Gastrocnemius medialis (tissue), 4 donors: ENCODE measurements at places on chromosomes 16 and 17. TPM values are rescaled to one million over a fixed set of nuclear protein-coding genes. Genes with fewer than 3 reads are reported as not detected.

The SP6 gene
- 0.16 TPM for total RNA-seq

The RCVRN gene
- not detected for total RNA-seq

DNA sequence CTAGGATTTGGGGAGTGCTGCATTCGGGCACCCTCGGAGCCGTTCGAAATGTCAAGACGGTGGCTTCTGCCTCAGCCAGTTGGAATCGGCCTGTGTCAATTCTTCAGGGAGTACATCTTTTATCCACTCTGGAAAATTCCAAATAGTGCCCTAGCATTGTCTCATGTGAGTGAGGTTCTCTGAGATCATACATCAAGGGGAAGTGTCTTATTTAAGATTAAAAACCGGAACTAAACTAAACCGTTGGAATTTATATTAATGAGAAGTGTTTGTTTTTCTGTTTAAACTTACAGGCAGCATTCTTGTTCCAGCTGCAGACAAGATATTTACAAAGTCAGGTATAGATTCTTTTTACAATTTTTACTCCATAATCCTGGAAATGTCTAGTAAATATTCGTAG lies 56.8 kb downstream of the SLC47A1 start:
- H3K4me3 ChIP-seq = no peak overlapping the region
- H3K27ac ChIP-seq = no peak overlapping the region
- no peaks in the 10 kb centered on the region for H3K4me1 ChIP-seq
- DNase-seq = no peak
- H3K36me3 ChIP-seq = no peaks in the 10 kb centered on the region

- no peak overlapping the region for H3K27ac ChIP-seq
- no peaks in the 10 kb centered on the region for H3K27me3 ChIP-seq
- no peak for DNase-seq
- peaks cover 22% of the 10 kb centered on the region for H3K36me3 ChIP-seq
These were observed 28.0 kb upstream of the DUSP14 start for GRCh38 chr17:37461668-37462067.

- no peak for DNase-seq
- H3K27me3 ChIP-seq = no peaks in the 10 kb centered on the region
- no peak overlapping the region for H3K27ac ChIP-seq
- H3K36me3 ChIP-seq = no peaks in the 10 kb centered on the region
- peaks cover 14% of the 10 kb centered on the region for H3K4me1 ChIP-seq
These were observed 2.9 kb upstream of the KATNB1 start for GRCh38 chr16:57732714-57733113.

- no peaks in the 10 kb centered on the region for H3K36me3 ChIP-seq
- no peak overlapping the region for H3K27ac ChIP-seq
- H3K4me3 ChIP-seq = no peak overlapping the region
- no peak for DNase-seq
- H3K27me3 ChIP-seq = no peaks in the 10 kb centered on the region
These were observed 176.3 kb downstream of the CPPED1 start for GRCh38 chr16:12627394-12627793.

GRCh38 chr16:75272097-75272551 lies 20.7 kb upstream of the BCAR1 start:
- no peaks in the 10 kb centered on the region for H3K27me3 ChIP-seq
- no peak overlapping the region for H3K27ac ChIP-seq
- peaks cover 11% of the 10 kb centered on the region for H3K4me1 ChIP-seq
- no peak overlapping the region for H3K4me3 ChIP-seq
- no peak for DNase-seq

DNA sequence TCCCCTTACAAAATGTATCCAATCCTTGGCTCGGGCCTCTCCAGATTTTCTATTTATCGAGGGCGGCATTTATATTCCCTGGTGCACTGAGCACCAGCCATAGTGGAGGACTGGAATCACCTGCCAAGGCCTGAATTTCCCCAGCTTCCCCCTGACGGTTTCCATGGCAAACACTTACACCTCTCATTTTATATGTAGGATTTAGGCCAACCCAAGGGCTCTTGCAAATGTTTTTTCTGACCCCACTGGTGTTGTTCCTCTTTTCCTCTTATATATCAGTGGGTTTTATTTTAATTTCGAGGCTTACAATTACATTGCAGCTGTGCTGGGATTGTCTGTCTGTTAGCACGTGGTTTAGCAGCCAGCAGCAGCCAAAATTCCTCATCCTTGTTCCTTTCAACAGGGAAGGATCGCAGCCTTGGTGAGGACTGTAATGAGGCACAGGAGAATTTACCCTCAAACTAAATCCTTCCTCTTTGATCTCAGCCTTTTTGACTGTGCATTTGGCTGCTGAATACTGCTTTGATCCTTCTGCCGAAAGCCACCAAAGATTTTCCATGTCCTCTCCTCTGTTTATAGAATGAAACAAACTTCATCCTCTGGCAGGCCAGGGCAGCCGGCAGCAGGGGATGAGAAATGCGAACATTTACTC lies 26.5 kb upstream of the CES5A start:
- H3K27me3 ChIP-seq = no peaks in the 10 kb centered on the region
- no peaks in the 10 kb centered on the region for H3K36me3 ChIP-seq
- no peak for DNase-seq
- H3K4me3 ChIP-seq = no peak overlapping the region
- H3K27ac ChIP-seq = no peak overlapping the region

GRCh38 chr17:63440127-63440769 lies 5.9 kb downstream of the CYB561 start:
- peaks cover 10% of the 10 kb centered on the region for H3K4me1 ChIP-seq
- no peak overlapping the region for H3K4me3 ChIP-seq
- H3K27me3 ChIP-seq = no peaks in the 10 kb centered on the region
- H3K27ac ChIP-seq = peak overlapping the region; percentile 52
- H3K36me3 ChIP-seq = no peaks in the 10 kb centered on the region
